ENCODE measurements at places on chromosomes 5 and 9.

DNA sequence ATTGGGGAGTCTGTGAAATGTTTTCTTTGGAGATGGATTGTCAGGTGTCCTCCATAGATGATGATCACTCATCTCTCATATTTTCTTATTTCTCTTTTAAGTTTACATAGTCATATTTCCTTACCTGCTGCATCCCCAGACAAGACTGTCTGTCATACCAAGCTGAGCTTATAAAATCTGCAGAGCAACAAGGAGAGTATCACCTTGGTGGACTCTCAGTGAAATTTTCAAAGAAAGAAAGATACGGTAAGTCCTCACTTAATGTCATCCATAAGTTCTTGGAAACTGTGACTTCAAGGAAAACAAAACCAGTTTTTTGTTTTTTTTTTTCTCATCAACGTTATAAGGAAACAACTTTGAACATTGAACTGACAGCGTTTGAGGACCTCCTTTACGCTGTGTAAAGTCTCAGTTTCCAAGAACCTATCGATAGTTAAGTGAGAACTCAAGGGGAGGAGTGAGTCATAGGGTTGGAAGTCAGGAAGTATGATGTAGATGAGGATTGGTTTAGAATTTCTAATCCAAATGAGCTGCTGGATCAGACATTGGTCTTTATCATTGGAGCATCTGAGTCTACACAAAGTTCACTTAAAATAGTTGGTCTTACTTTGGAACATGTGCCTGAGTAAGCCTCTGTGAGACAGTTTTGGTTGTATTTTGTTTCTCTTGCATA, 45.5 kb downstream of the SPIN1 start:
- DNase-seq: no peak

DNA sequence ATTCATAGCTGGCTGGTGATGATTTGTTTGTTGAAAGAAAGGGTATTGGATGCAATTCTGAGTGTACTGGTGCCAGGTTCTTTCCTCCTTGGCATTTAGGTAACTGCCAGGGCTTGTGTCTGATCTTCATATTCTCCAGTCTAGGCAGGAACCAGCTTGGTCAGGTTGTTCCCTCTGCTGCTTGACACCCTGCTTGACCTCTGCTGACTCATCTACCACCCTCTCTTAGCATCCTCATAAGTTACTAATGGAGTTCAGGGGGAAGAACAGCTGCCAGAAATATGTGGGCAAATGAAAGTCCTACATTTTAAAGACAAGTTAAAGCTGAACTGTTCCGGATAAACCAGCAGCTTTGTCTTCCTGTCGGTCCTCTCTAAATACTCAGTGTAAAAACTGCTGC, 116.1 kb upstream of the TNC start:
- no peak for DNase-seq

- no peak for DNase-seq
Observed at GRCh38 chr9:130780865-130781504, 54.1 kb upstream of the ABL1 start.

DNA sequence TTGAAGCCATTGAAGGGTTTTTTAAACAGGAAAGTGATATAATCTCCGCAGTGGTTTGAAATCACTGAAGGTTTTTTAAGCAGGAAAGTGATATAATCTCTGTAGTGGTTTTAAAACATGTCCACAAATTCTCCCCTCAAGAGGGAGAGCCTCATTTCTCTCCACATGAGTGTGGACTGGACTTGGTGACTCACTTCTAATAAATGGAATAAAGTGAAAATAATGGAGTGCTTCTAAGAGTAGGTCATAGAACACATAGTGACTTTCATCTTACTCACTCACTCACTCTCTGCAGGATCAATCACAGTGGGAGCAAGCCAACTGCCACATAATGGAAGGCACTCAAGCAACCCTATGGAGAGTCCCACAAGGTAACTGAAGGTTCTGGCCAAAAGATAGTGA, 12.0 kb downstream of the CTNNAL1 start:
- no peak for DNase-seq

DNA sequence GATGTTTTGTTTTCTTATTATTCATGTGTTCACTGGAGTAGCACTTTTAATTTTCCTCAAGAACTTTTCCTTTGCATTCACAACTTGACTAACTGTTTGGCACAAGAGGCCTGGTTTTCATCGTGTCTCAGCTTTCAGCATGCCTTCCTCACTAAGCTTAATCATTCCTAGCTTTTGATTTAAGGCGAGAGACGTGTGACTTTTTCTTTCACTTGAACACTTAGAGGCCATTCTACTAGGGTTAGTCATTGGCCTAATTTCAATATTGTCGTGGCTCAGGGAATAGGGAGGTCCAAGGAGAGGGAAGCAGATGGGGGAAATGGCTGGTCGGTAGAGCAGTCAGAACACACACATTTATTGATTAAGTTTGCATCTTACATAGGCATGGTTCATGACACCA, 94.0 kb downstream of the ZNF462 start:
- no peak for DNase-seq

GRCh38 chr5:120326651-120327050, 137.4 kb upstream of the PRR16 start:
- DNase-seq: no peak

DNA sequence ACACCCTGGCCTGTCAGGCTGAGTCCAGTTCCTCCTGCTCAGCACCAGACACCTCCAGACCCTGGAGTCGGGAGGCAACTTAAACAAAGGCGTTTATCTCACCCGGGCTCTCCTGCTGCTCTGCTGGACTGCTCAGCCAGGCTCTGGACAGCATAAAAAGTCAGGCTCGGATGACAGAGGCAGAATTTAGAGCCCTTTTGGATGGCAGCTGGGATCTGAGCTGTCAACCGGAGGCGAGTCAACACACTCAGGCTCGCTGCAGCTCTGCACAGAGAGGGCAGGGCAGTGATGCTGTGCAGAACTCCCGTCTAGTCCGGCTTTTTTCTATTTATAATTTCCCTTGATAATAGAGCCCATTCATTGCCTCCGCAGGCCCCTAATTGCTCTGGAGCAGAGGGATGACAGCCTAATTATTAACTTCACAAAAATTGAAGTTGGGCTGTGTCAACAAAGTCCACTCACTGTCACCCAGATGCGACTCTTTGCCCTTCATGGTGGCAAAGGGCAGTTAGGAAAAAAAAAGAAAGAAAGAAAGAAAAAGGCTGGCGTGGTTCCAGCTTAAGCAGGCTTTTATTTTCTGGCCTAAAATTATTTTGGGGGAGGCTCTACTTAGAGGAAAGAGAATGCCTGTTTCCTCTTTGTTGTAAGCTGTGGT, 37.6 kb downstream of the STC2 start:
- no peak for DNase-seq

DNA sequence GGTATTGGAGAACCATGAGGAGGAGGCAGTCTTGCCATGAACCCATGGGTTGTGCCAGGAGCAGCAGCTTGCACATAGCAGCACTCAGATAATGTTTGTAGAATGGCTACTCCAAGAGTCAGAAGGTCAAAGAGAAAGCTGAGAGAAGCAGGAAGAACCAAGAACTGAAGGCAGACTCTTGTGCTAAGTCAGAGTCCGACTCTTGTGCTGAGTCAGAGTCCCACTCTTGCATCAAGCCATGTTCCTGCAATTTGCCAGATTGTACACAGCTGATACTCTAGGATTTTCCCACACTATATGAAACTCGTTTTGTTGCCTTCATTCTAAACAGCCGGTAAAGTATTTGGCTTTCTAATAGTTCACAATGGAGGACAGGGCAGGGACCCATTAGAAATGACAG, 26.2 kb upstream of the HSPA9 start:
- no peak for DNase-seq

GRCh38 chr9:99811598-99812383, 9.9 kb upstream of the NR4A3 start:
- no peak for DNase-seq

DNA sequence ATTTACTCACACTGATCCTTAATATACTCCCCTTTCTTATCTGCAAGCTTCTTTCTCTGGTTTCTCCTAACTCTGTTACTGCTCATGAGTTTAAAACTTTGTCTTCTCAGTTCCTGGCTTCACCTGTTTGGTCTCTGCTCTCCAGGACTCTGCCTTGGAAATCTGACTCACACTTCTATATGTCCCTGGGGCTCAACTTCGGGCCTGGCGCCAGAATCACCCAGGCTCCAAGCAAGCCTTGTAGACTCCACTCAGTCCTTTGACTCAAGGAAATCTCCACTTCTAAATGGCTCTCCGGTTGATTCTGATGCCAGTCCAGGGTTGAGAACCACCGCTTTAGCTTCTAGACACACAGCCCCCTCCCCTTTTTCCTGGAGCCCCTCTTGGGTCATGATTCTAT, 57.8 kb downstream of the TMC1 start:
- DNase-seq: no peak

- no peak for DNase-seq
Observed at GRCh38 chr5:174694611-174695010, 29.8 kb upstream of the MSX2 start.

DNA sequence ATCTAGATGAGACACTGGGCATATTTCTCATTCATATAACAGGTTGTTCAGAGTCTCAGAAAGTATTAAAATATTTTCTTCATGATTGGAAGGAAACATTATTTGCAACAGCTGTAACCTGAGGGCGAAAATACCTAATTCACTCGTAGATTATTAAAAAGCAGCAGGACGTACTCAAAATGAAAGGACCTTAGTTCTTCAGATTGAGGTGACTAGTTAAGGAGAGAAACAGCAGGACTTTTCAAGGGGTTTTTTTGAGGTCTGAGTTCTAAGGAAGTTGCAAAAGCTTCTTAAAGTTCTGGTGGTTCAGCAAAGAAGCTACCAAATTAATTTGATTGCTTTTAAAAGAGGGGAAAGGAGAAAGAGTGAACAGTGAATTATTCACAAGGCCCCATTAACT, 174.9 kb downstream of the TMEM161B start:
- DNase-seq: no peak

DNA sequence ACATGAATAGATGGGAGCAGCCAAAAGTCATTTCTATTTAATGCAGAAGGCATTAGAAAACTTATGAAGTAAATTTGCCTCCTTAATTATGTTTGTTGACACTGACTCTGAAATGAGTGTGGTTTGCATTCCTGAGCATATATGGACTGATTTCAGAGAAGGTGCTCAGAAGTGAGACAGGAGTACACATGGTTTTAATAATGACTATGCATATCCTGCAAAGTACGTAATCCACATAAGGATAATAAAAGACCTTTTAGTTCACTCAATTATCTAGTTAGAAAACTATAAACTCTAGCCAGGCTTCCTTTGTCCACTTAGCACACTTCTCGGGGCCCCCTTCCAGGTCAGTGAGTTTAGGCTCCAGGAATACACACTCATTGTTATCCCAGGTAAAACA, 75.7 kb upstream of the SNX2 start:
- no peak for DNase-seq

DNA sequence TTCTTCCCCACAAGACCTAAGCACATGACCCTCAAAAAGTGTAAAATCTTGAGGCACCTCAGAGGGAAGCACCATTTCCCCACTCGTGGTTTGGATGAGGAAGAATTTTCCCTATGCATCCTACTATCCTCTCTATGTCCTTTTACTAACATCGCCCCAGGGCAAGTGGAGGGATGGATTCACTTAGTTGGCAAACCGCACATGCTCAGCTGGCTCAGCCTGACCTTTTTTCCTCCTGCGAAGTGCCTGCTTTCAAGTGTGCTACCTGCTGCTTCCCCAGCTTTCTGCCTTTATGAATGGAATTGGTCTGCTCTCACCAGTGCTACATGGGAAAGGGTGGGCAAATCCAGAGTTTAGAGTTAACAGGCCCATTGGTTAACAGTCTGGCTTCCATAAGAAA, 56.6 kb upstream of the IFNK start:
- DNase-seq: no peak

GRCh38 chr9:118321788-118322187, 617.6 kb downstream of the TLR4 start:
- DNase-seq: no peak

- no peak for DNase-seq
Observed at GRCh38 chr5:76041863-76042262, 41.3 kb upstream of the SV2C start.

DNA sequence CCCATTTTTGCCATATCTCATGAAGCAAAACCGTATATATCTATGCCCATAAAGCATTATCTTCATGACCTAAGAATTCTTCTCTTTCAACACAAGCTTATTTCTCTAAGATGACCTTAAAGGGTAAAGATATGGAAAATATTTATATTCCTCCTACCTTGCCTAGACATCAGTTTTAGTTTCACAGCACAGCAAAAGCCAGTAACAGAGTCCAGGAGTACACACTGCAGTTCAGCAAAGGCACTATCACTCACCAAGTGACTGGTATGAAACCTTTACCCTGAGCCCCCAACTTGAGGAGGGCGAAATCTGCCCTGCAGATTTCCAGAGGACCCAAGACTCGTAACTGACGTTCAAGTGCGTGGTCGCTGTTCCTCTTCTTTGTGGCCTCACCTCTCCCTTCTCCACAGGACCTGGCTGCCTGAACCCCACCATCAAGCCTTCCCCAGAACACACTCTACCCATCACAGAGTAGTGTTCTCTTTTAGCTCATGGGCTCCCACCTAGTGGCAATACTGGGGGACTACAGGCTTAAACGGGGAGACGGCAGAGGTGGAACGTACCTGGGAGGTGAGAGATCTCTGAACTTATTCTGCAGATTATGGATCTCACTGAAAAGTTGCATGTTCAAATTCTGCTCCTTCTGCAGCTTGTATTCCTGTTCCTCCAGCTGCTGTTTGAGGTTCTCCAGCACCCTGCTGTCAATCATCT, 141.0 kb downstream of the CDK5RAP2 start:
- DNase-seq: no peak

DNA sequence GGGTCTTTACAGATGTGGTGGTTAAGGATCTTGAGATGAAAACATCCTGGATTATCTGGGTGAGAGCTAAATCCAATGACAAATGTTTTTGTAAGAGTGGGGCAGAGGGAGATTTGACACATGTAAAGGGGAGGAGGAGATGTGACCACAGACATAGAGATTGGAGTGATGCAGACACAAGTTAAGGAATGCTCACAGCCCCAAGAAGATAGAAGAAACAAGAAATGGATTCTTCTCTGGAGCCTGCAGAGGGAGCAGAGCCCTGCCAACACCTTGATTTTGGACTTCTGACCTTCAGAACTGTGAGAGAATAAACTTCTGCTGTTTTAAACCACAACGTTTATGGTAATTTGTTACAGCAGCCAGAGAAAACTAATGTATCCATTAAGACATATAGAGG, 21.7 kb downstream of the ITGA2 start:
- DNase-seq: no peak

DNA sequence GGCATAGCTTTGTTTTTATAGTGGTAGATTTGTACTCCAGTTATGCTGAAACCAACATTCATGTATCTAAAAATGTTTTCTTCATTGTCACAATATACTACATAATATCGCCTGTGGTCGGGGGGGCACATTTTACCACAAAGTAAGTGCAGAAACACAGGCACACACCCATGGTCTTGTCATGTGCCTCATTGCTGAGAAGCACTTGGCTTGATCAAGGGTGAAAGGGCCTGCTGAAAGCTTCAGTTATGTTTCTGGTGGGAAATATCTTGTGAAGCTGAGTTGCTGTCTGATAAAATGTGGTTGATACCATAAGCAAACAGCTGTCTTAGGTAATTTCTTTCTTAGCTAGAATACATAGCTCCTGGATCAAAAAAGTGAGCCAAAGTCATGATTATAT, 393.1 kb downstream of the MAN2A1 start:
- no peak for DNase-seq
